ENCODE measurements at places on chromosomes 5 and 9.

DNA sequence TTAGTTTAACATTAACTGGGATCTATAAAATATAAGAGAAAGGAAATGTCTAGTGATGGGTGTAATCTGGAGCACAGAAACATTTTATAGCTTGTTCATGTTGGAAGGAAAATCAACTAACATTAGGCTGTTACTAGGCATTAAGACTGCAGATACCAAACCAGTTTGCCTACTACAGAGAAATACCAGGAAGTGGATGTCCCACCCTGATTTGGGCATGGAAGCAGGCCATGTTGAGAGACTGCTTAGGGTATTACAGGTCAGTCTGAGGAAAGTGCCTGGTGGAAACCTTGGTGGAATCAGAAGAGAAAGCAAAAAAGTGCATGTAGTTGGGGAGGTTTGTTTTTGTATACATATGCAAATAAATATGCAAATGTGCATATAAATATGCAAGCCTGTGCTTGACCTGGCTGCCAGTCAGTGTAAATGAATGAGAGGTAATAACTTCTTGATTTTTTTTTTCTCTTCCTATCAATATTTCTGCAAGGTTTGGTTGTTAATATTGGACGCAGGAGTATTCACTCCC is 9.6 kb upstream of the CCDC112 start:
- no peak for DNase-seq

GRCh38 chr5:154223320-154223719 is 32.8 kb downstream of the GALNT10 start:
- no peak for DNase-seq

DNA sequence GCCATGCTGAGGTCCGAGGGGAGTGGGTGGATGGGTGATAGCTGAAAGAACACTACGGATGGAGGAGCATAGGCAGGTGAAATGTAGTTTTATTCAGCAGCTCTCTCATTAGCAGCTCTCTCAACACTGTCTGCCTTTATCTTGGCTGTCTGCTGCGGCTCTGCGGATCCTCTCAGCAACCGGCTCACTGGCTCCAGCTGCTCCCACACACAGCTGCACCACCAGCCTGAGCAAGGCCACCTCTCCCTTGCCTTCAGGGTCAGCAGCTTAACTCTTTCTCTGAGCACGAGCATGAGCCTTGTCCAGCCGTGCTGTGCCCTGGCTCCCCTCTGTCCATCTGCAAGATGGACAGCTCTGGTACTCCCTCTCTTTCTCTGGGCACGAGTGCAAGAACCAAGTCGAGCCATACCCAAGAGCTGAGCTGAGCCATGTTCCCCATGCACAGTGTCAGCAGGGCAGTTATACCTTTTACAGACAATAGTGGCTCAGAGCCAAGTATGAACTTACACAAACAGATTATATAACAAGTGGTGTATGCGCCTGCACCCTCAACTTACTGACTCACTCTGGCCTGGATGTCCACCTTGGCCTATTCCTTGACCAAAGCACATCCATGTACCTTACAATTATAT is 108.5 kb downstream of the MACIR start:
- DNase-seq = no peak

- no peak for DNase-seq
These were observed 101.0 kb downstream of the STARD4 start for GRCh38 chr5:111411301-111411700.

GRCh38 chr9:126429190-126429589 is 102.6 kb downstream of the MVB12B start:
- no peak for DNase-seq

- no peak for DNase-seq
These were observed 44.2 kb upstream of the SPIN1 start for GRCh38 chr9:88344013-88344412.

DNA sequence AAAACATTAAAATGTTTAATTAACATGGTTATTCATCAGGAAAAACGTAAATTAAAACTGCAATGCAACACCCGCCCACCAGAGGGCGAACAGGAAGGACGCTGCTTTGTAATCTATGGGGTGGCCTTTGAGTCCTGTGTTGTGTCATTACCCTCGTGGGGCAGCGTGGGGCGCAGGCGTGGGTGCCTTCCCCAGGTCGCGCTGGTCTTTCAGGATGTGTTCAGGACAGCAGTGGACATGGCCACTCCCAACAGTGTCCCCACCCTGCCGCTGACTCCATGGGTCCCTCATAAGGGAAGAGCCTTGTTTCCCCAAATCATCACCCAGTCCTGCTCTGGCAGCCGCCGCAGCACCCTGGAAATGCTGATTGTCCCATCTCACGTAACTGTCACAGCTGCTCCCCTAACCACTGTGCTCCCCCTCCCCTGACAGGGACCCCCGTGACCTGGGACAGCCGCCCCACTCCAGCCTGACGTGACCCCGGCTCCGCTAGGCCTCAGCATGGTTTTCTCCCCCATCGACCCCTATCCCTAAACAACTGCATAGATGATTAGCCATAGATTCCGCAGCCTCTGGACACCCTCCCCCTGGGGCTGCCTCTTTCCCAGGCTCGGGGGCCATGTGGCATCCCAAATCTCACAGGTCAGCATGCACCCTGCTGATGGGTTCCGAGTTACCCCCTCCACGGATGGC is 36.4 kb downstream of the GLT6D1 start:
- DNase-seq = no peak

All from left renal cortex interstitium (tissue), 4 donors.